Stimulated activated CD8-positive, alpha-beta memory T cell treated with anti-CD3 and anti-CD28 coated beads, Interleukin-2, amount 100 ng/mL, for 48 hours (primary cell): ENCODE measurements at places on chromosomes 2 and 18.

DNA sequence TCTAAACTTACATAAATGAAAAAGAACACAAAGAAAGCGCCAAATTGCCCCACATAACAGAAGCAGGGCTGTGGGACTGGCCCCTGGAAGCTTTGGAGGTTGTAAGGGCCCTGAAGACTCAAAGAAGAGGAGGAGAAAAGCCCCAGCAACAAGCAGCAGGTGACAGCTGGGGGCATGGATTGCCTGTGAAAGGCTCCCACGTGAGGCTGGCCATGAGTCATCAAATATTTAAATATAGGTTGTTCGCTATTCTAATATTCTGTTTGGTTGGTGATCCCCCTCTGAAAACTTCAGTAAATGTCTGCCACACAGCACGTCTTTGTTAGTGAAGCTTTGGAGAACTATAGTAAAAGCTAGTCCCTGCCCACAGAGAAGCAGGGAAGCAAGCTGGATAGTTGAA, 132.4 kb downstream of the MREG start:
- DNase-seq = no peak

GRCh38 chr2:234952270-234953115, 676 bp downstream of the SH3BP4 start:
- no peak for DNase-seq

GRCh38 chr2:3214806-3215404, 162.7 kb downstream of the EIPR1 start:
- no peak for DNase-seq

DNA sequence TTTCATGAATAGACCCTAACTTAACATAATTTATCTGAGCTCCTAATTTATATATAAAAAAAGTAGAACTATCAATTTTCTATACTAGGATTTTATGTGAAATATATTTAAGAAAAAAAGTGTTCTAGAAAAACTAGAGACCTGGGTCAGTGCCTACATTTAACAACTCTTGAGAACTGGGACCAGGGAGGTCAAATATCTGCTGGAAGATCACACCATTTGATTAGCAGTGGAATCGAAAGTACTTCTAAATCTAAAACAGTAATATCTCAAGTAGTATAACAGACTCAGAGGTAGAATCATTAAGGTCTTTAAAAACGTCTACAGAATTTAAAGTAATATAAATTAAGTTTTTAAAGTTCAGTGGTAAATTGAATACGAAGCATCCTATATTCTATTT, 34.6 kb downstream of the PPP3R1 start:
- no peak for DNase-seq

GRCh38 chr2:135985826-135986393, 484 bp upstream of the DARS1 start:
- peak; percentile 76 for DNase-seq

DNA sequence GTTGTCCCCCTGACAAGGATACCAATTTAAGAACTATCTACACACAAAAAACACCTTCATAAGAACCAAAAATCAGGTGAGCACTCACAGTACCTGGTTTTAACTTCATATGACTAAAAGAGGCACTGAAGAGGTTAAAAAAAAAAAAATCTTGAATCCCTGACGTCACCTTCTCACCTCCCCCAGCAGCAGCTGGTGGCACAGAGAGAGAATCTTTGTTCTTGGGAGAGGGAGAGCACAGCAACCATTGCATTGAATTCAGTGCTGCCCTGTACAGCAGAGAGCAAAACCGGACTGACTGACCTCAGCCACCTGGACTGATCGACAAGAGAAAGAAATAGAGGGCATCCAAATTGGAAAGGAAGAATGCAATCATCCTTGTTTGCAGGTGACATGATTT, 566.0 kb downstream of the TMX3 start:
- no peak for DNase-seq

DNA sequence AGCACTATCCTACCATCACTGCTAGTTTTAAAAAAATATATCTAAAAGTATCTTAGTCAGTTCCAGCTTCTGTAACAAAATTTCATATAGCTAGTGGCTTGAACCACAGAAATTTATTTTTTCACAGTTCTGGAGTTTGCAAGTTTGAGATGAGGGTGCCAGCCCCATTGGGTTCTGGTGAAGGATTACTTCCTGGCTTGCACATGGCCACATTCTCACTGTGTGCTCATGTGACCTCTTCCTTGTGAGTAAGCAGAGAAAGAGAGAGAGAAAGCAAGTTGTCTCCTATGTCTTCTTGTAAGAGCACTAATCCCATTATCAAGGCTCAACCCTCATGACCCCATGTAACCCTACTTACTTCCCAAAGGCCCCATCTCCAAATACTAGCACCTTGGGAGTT, 158.9 kb downstream of the DOK6 start:
- no peak for DNase-seq

DNA sequence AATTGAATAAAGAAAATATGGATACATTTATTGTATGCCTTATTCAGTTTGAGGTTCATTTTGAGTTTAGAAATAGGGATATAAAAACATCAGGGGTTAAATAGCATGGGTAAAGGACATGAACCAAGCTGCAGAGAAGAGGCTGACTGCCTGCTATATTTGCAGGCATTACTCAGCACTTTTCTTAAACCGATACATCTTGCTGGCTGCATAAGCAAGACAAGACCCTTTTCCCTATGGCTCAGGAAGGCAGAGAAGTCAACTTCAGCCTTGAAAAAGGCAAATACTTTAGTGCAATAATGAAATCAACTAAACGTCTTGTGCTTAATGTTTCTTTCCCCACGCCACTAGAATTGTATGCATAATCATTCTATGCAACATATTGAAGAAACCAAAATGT, 36.4 kb downstream of the SCN1A start:
- no peak for DNase-seq

DNA sequence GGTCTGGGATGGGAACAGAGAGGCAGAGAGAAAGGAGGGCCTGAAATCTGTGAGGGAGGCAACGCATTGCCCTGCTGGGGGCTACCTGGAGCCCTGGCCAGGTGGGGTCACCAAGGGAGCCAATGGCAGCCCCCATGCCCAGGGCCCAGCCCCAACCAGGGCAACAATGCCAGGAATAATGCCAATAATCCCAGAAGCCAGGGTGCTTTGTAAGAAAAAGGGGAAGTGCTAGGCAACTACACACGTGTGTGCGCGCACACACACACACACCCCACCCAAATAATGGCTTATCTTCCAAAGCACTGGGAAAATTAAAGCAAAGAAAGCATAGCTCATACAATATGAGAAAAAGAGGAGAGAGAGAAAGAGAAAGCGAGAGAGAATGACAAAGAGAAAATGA, 7.0 kb upstream of the CLEC4F start:
- no peak for DNase-seq

- DNase-seq = no peak
Observed at GRCh38 chr2:175599966-175600831, 401.9 kb downstream of the LNPK start.

DNA sequence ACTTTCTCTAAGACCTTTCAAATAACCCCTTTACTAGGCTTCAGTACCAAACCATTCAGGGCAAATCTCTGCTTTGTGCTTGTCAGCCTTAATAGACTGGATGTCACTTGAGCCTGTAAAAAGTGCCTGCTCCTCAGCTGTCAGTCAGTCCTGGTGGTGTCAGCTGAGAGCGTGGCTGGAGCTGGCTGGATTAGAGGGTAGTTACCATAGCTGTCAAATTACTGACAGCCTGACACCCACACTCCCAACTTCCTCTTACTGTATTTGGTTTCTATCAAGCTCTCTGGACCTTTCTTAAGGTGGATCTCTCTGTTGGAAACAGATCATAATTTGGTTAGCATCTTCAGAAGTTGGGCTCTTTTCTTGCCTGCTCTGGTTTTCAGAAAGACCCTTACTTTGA, 371.4 kb upstream of the ATP5MC3 start:
- no peak for DNase-seq

DNA sequence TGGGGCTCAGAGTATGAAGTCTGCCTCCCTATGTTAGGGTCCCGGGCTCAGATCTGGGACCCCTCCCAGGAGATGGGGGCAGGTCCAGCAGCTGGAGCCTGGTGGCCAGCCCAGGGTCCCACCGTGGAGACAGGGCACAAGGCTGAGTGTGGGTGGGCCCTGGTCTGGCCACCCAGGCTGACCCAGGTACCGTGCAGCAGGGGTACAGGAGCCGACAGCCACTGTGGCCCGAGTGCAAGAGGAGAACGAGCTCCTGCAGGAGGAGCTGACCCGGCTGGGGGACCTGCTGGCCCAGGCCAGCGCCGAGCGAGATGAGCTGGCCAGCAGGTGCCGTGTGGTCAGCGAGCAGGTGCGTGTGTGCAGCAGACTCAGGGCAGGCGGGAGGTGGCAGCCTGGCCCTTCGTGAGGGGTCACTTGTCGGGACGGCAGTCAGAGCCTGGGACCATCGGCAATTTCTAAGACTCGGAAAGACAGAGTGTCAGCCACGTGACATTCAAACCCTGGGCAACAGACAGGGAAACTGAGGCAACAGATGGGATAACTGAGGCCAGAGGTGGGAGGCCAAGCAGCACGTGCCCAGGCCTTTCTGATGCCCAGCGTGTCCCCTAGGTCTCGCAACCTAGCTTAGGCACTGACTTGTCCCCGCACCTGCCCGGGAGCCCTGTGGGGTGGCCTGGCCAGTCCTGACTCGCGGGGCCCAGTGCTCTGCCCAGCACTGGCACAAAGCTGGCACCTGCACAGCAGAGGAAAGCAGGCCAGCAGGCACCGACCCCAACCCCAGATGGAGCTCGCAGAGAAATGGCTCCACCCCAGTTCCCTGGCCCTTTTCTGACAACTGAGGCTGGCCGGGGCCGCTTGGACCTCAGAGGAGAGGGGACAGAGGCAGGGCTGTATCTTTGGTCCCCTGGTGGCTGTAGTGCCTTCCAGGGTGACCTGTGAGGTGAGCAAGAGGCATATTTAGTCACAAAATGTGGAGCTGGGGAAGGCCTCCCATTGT, 13.9 kb downstream of the CROCC2 start:
- no peak for DNase-seq

DNA sequence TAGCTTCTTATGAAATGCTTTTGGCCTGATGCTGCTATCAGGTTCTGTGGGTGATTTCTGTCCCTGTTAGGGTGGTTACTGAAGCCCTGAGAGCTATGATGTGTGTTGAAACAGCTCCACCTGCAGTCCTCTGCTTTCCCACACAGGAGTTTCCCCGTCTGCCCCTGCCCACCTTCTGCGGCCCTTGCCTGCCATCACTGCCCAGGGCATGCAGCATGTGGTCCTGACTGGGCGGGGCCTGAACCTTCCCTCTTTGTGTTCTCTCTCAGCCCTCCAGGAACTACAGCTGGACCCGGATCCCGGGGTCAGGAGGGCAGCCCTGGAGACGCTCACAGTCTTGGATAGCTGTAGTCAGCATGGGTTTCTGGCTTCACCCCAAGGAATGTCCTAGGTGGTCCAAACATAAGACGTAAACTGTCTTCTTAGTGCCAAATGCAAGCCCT, 21.4 kb downstream of the HJURP start:
- no peak for DNase-seq

DNA sequence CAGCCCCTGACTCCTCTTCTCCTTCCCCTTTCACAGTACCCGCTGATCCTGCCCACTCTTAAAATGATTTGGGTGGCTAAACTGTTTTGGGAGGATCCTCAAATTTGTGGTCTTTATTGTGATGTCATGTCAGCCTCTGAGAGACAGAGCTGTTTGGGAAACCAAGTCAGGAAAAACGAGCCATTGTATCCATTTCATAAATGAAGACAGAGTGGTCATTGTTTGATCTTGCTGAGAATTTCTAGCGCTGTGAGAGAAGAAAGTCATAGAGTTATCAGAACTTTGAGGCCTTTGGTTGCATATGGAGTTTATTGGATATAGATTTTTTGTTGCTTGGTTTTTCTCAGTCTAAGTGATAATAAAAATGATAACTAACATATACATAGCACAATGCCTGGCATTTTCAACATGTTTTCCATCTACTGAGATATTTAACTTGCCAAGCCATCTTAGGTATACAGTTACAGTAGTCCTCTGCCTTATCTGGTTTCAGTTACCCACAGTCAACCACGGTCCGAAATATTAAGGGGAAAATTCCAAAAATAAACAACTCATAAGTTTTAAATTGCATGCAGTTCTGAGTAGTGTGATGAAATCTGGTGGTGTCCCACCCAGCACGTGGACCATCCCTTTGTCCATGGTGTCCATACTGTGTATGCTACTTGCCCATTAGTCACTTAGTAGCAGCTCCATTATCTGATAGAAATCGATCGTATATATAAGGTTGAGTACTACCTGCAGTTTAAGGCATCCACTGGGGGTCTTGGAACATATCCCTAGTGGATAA, 105.0 kb upstream of the RASGRP3 start:
- DNase-seq = no peak

DNA sequence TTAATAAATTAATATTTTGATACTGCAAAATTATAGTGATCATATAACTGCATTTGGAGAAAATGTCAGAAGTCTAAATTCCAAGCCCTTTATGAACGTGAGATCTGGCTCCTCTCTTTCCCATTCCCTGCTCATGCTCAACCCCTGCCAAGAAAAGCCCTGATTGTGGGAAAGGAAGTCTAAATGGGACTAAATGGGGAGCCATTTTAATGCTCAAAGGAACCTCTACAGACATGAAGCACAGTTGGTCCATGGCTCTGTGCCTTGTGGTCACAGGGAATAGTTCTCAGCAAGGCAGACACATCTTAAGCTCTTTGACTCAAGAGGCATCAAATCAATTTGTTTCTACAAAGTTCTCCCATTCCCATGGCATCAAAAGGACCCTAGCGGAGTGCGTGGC, 29.3 kb upstream of the INSIG2 start:
- no peak for DNase-seq

GRCh38 chr2:119142824-119143223, 15.7 kb downstream of the C1QL2 start:
- no peak for DNase-seq

- DNase-seq = no peak
Observed at GRCh38 chr2:60118061-60118460, 435.4 kb downstream of the BCL11A start.

GRCh38 chr18:48613589-48614404, 75.0 kb downstream of the CTIF start:
- no peak for DNase-seq

GRCh38 chr2:209499069-209499468, 75.2 kb downstream of the MAP2 start:
- no peak for DNase-seq

- DNase-seq = no peak
Observed at GRCh38 chr2:168748461-168748860, 54.0 kb upstream of the NOSTRIN start.
